ENCODE measurements at places on chromosomes 12 and 14.

GRCh38 chr14:22607291-22607690 lies 9.2 kb downstream of the ABHD4 start:
- no peak for DNase-seq

DNA sequence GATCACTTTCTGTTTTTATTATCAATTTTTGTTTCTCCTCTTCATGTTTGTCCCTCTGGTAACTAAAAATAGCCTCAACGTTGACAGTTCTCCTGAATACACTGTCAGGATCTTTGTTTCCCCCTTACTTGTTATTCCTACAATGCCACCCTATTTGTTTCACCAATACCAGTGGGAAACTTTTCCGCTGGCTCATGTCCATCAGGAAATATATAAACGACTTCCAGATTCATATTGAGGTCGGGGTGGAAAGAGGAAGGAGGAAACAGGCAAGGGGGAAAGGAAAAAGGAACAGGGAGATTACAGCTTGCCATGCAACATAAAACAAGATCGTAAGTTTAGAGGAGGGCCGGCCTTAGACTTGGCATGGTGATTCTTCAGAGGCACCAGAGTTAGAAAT lies 61.7 kb downstream of the BTBD7 start:
- no peak for DNase-seq

GRCh38 chr14:104580961-104581360 lies 1.4 kb downstream of the C14orf180 start:
- no peak for DNase-seq

DNA sequence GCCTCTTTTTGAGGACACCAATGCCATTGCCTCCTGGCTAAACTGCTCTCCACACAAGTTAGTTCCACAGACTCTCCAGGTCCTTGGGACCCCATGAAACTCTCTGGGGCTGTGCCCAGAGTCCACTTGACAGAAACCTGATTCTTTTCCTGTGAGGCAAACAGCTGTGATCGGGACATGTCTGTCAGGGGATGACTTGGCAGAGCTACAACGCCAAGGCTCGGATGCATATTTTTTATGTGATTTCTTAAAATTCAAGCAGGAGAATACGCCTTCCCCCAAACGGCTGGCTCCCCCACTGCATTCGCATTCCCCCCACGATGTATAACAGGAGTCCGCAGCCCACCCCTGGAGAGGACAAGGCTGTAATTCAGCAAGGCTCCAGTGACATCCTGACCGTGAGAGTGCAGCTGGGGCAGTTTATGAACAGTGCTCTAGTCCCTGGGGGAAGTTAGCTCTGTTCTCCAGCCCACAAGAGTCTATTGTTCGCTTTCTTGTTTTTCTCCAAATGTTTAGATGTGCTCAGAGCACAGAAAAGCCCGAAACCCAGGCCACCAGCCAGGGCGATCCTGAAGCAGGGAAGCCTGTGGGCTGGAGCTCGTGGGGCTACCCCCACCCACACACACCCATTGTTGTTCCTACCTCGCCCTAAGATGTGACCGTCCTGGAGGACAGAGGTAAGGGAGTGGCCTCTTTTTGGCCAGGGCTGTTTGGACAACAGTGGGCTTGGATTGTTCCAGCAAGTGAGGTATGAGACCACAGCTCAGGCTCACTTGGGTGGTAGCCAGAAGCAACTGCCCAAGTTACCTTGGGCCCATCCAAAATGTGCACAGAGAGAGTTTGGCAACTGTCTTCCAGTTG lies 159.5 kb downstream of the ZFP36L1 start:
- DNase-seq: no peak

DNA sequence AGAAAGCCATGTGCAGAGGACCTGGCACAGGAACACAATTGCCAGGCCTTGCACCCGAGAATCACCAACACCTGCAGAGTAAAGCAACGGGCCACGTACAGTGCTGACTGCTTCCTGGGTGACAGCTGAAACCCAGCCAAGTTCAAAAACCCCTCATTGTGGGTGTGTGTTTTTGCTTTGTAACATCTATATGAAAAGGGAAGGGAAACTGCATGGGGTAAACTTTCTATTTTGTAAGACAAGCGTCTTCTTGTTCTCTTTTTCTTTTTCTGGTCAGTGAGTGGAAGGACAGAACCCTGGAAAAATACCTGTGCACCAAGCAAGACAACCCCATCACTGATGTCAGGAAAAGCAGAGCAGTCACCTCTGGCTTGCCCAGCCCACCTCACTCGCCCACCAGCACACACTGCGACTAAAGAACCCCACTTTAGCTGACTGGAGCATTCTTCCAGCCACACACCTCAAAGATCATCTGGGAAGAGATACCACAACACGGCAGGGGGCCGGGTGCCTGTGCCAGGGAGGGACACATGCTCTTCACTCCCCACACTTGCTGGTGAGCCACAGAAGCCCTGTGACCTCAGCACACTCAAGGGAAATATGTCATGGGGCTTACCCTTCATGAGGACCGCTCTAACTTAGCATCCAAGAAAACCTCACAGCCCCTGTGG lies 172.3 kb downstream of the NDUFA12 start:
- no peak for DNase-seq

DNA sequence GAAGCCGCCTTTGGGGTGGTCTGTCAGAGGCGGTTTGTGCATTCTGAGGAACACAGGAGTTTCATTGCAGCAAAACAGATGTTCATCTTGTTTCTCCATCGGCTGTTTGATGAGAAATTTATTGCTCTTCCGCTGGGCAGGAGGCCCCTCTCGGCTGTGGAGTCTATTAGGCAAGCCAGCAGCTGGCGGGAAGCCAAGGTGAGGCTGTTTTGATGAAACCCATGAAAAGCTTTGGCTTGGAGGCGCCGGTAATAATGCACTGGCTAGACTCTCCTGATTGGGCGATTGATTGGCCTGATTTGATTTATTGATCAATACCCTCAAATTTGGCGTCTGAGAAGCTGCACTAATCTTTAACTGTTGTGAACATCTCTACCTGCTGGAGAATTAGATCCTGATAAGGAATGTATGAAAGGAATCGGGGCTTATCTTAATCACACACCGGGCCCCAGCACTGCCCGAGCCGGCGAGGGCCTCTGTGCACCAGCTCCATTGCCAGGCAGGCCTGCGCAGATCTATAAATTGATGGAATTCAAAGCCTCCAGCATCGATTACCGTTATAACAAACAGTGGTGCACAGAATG lies 187.7 kb downstream of the PHETA1 start:
- no peak for DNase-seq

DNA sequence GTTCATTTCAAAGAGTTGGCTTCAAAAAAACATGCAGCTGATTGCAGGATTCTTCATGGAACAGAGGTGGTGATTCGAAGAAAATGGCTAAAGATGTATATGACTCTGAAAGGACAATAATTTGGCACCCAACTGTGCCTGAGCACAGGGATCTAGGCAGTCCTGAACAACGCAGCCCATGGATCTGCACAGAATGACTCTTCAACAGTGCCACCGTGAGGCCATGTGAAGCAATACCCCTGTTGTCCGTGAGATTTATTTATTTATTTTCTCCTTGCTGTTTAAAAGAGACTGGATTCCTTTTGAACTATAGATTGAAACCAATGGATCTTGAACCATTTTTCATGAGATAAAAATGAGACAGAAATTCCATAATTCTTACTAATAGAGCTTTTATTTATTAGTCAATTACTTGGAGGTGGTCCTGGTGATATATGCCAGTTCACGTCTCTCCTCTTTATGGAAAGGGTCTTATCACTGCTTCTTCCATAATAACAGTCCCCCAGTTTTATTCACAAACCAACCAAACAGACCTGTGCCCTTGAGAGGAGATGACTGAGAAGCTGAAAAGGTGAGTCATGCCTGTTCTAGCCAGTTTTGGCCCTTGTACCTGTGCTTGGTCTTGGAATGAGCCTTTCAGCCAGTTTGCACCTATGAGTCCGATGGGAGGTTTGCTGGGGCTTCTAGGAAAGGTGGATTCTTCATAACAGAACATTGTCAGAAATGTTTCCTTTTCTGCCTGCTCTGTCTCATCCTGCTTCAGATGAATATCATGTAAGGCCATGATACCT lies 1598.3 kb downstream of the AACS start:
- DNase-seq: no peak

GRCh38 chr12:58766513-58766870 lies 153.8 kb downstream of the LRIG3 start:
- DNase-seq: no peak

GRCh38 chr12:46227616-46228015 lies 41.2 kb downstream of the SLC38A1 start:
- DNase-seq: no peak

GRCh38 chr12:106309671-106310505 lies 7.4 kb downstream of the TCP11L2 start:
- DNase-seq: no peak
